Right cardiac atrium (tissue), 5 donors: ENCODE measurements at places on chromosomes 16 and 17. TPM values are rescaled to one million over a fixed set of nuclear protein-coding genes. Genes with fewer than 3 reads are reported as not detected.

DNA sequence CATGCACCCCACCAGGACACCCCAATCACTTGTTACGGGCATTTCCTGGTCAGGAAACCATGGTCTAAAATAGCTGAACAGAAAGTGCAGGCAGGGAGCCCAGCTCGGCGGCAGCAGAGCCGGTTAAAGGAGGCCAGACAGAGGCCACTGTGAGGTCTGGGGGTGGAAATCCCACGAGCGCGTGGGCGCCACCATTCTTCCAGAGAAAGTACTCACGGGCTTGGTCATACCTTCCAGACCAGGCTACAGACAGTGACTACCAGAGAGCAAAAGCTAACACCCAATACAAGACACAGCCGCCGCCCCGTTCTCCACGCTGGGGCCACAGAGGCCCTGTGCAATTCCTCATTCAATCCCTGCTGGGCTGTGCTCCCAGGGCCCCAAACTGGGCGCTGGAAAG is 11.9 kb downstream of the CEP131 start:
- DNase-seq: no peak

- no peak for DNase-seq
These were observed 13.7 kb downstream of the PLCG2 start for GRCh38 chr16:81792828-81793227.

DNA sequence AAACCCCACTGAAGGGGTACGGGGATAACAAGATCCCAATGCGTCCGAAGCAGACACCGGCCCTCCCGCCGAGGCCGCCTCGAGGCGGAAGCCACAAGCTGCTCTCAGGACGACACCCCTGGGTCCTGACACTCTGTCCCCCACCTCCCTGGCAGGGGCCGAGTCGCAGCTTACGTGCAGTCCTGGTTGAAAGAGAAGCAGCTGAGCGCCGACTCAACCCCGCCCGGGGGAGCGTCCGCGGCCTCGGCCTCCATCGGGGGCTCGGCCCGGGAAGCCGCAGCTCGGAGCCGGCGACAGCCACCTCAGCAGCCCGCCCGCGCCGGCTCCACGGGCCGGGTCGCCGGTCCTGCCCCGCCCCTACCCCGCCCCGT is at the start of gene WIPI1:
TSS of gene WIPI1 (minus strand) at position 329 of the 371 bp plus-strand sequence. CDS start at position 254, 75 bp downstream.
- DNase-seq: peak; percentile 87

GRCh38 chr17:47120521-47121095 is 68.5 kb downstream of the CDC27 start:
- DNase-seq: no peak

GRCh38 chr17:30933966-30934365 is 12.2 kb downstream of the ADAP2 start:
- DNase-seq: no peak

DNA sequence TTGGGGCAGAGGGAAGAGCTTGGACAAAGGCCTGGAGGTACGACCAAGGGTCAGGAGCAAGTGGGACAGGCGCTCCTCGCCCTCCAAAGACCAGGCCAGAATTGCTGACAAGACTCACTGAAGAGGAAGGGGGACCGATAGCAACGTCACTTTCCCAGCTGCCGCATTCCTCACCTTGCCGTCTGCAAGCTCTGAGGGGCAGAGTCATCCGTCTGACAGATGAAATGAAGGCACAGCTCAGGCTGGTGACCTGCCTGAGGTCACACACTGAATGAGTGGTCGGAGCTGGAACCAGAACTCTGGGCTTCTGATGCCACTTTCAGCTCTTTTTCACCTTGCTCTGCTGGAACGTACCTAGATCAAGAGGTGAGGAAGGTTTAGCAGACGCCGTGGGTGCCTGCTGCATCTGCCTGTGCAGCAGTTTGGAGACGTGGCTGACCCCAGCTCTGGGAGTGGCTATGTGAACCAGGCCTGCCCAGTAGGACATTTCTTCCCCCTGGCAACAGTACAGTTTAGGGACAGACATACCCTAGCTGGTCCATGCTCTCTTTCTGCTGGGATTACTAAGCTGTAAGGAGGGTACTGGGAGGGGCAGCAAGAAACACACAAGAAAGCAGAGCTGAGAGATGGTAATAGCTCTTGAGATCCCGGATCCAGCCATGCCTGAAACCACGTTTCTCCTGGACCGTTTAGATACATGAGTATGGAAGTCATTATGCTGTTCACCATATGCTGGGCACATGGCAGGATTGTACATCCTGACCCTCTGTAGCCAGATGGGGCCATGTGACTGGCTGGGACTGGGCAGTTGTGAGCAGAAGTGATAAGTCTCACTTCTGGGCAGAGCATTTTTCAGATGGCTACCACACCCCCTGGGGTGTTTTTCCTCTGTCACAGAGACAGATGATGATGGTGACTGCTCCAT is 50.9 kb downstream of the IL21R start:
- peak; percentile 30 for DNase-seq

DNA sequence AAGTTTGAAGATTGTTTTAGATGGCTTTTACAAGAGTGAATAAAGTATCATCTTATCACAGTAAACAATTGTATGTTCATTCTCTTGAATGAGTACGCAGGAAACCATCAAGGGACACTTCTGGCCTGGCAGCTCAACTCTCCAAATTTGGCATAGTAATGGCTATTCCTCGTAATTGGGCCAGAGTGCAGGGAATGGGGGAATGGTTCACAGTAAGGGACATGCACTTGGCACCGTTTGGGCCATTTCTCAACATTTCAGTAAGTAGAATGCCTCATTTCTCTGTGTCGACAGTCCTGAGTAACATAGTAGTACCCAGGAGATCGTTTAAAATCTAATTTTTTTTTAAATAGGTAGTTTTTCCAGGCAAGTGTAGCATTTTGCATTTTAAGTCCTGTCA is 309.6 kb downstream of the KCNJ2 start:
- no peak for DNase-seq

- no peak for DNase-seq
These were observed 86.4 kb downstream of the FOXL1 start for GRCh38 chr16:86664522-86665318.

GRCh38 chr16:55492756-55493380 is 13.9 kb downstream of the MMP2 start:
- DNase-seq: no peak

- peak; percentile 87 for DNase-seq
These were observed 22.0 kb upstream of the GOT2 start for GRCh38 chr16:58755989-58756649.

GRCh38 chr16:85239871-85240270 is 127.6 kb upstream of the CIBAR2 start:
- no peak for DNase-seq

GRCh38 chr17:72853440-72854415 is 238.8 kb downstream of the SLC39A11 start:
- DNase-seq: no peak

- DNase-seq: peak; percentile 67
These were observed 13.7 kb downstream of the PITPNC1 start for GRCh38 chr17:67390646-67391361.

- DNase-seq: no peak
These were observed 6.1 kb upstream of the CDR2 start for GRCh38 chr16:22380529-22380928.

DNA sequence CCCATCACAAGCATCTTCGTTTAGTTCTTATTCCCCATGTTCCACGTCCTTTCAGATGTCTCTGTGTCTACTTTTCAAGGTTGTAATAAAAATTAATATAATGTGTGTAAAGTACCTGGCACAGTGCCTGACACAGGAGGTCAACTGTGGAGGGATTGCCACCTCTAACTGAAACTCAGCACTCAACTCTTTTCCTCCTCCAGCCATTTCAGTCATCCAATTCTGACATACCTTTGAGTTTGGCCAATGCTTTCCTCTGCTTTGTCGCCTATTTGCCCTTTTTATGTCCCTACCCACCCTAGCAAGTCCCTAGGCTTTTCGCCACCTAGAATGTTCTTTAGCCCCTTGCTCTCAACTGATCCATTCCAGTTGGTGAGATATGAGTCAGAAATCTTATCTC is 1.6 kb downstream of the UBE2Z start:
- no peak for DNase-seq

DNA sequence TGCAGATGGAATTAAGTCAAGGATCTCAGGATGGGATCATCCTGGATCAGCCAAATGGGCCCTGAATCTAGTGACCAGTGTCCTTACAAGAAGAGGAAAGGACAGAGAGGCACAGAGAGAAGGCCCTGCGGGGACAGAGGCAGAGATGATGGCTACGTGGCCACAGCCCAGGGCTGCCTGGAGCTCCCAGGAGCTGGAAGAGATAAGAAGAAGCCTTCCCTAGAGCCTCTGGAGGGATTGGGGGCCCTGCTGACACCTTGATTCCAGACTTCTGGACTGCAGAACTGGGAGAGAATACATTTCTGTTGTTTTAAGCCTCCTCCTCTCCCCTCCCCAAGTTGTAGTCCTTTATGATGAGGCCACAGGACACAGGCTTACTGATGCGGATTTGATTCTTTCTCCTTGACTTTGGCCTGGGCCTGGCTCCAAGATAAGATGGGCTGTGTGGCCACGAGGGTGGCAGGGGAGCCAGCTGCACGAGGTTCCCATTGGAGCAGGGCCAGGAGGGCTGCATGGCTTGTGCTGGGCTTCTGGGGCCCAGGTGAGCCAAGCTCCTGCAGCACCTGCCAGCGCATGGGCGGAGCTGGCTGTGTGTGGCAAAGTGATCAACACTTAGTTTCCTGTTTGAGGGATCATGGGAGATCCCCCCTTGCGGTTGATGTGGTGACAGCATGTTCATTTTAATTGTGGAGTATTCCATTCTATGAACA is 146.1 kb downstream of the IRF8 start:
- DNase-seq: no peak

- DNase-seq: peak; percentile 33
These were observed 15.4 kb downstream of the VASN start for GRCh38 chr16:4386951-4387565.

GRCh38 chr17:62871291-62871690 is 63.2 kb upstream of the MARCHF10 start:
- no peak for DNase-seq

DNA sequence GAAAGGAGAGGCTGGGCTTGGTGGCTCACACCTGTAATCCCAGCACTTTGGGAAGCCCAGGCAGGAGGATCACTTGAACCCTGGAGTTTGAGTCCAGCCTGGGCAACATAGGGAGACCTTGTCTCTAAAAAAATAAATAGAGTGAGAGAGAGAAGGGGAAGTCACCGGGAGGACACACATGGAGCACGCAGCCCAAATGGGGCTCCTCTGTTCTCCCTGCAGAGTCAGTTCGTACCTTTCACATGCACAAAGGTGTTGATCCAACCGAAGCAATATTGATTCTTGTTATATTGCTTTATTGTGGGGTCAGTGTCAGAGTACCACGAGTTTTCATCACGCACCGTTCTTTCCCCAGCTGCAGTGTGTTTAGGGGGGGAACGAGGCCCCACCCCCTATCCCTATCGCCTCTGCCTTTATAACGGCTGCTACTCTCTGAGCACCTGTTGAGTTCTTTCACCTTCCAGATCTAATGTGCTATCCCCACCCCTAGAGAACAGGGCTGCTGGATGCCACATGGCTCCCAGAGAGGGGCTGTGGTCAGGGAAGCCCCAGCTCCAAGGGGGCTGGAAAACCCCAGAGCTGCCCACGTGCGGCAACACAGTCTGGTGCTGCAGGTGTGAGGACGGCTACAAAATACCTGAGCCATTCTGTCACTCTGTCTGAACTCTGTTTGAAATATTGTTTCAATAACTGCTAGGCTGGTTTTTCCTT is 1.0 kb upstream of the TMEM235 start:
- no peak for DNase-seq

CDC6 gene
- total RNA-seq: 1.8 TPM

ZDHHC1 gene
- total RNA-seq: 10.4 TPM

TLCD3B gene
- total RNA-seq: not detected

SLC2A4 gene
- 57.6 TPM for total RNA-seq

ZNF469 gene
- total RNA-seq: 1.9 TPM

TPPP3 gene
- 42.0 TPM for total RNA-seq

TLCD2 gene
- 6.1 TPM for total RNA-seq

AOC3 gene
- total RNA-seq: 11.5 TPM

TRPV2 gene
- total RNA-seq: 10.0 TPM

FOXJ1 gene
- total RNA-seq: not detected

GNGT2 gene
- 1.6 TPM for total RNA-seq

NME4 gene
- 49.7 TPM for total RNA-seq

RASD1 gene
- 18.7 TPM for total RNA-seq

MYCBPAP gene
- 0.57 TPM for total RNA-seq

SCNN1B gene
- 0.12 TPM for total RNA-seq
